ENCODE measurements at places on chromosomes 2 and 18.

- DNase-seq, result no peak
Observed at GRCh38 chr2:80102026-80102425, 202.5 kb downstream of the LRRTM1 start.

DNA sequence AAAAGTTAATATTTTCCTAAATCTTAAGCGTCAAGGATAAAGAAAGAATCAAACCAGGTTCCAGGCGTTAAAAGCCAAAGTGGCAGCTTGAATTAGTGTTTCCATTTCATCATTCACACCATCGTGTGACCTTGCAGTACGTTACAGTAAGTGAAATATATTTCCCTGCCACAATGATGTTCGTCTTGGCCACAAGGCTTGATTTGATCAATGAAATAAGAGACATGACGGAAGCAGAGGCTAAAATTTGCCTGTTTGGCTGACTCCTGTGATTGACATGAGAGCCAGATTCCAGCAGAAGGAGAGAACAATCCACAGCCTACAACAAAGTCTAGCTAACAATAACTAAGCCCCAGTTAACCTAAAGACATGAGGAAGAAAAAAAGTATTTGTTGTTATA lies 62.0 kb downstream of the ASXL2 start:
- no peak for DNase-seq

GRCh38 chr2:200856806-200857205 lies 7.7 kb downstream of the CLK1 start:
- no peak for DNase-seq

- DNase-seq, result no peak
Observed at GRCh38 chr2:80527119-80527518, 222.6 kb upstream of the LRRTM1 start.

DNA sequence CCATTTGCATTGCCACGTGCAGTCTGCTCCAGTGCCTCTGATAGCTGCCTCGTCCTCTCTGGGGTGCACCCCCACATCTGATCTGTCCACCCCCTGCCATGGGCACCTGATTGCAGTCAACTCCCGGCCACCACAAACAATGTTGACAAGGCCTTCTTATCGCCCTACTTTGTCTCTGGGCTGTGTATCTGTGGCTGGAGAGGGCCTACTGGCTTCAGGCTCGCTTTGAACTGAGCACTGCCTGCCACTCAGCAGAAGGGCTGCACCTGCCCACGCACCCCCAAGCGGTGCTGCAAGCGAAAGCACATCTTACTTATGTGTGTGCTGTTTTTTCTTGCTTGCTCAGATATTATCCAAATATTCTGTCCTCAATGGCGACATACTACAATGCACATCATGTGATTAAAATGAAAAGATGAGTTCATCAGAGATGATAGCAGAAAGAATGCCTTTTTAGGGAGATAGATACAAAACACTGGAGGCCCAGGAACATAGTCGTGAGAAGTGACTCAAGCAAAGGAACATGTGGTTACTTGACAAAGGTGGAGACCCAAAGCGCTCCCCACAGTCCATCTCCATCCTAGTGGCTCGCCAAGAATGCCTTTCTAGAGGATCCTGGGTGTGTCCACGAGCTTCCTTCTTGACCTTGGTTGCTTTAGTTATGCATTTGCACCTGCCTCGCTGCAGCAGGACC lies 28.8 kb downstream of the FBLN7 start:
- no peak for DNase-seq

DNA sequence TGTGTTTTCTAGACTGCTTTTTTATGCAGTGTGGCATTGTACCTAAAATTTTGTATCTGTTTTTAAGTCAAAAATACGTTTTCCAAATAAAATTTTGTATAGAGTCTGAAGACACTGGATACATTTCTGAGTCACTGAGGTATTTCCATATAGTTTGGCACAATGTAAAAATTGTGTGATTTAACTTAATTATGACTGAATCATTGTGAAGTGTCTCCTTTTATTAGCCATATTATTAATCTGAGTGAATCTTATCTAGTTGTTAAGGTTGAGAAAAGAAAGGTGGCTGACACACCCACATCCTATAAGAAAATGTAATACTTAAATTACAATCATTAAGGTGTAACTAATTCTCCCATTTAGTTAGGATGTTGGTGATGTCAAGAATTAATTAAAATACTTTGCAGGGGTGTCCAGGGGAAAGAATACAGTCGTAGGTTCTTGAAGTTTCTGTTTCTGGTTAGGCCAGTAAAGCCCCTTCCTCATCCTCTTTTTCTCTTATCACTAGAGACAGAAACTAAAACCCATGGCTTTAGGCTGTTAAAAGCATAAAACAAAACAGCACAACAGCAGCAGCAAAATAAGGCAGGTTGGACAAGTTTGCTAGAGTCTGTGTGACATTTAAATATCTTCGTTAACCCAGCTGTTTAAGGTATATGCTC lies 71.6 kb downstream of the UBE2E3 start:
- no peak for DNase-seq

- no peak for DNase-seq
Observed at GRCh38 chr2:25416674-25417073, 74.9 kb upstream of the DNMT3A start.

GRCh38 chr18:28972333-28972907 lies 795.5 kb upstream of the CDH2 start:
- DNase-seq, result no peak

- DNase-seq, result no peak
Observed at GRCh38 chr2:239476029-239476756, 75.4 kb upstream of the HDAC4 start.

GRCh38 chr2:135063210-135063609 lies 11.1 kb downstream of the RAB3GAP1 start:
- DNase-seq, result no peak

GRCh38 chr2:15912203-15912602 lies 28.1 kb upstream of the MYCN start:
- no peak for DNase-seq

DNA sequence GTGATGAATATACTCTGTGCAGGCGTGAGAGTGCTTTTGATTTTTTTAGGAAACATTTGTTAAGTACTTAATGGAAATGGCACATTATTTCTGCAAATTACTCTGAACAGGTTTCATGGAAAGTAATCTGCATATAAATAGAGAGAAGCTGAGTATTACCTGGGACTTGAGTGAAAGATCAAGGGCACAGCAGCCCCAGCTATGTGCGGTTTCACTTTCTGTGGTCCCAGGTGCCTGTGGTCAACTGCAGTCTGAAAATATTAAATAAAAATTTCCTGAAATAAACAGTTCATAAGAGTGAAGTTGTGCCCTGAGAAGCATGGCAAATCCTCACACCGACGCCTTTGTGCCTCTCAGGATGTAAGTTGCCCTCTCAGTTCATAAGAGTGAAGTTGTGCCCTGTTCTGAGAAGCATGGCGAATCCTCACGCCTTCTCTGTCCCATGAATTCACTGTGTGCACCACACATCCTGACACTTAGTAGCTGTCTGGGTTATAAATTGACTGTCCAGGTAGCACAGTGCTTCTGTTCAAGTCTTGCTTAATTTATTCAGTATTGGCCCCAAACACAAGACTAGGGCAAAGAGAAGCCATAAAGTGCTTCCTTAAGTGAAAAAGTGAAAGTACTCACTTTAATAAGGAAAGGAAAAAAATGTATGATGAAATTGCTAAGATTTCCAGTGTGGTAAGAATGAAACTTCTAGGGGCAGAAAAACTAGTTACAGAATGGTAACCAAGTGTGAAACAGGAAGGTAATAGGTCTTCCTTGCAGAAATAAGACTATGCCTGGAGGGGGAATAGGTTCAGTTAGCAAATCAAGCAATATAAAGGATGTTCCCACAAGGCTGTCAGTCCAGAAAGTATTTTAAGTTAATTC lies 4.3 kb upstream of the SNTG2 start:
- no peak for DNase-seq

DNA sequence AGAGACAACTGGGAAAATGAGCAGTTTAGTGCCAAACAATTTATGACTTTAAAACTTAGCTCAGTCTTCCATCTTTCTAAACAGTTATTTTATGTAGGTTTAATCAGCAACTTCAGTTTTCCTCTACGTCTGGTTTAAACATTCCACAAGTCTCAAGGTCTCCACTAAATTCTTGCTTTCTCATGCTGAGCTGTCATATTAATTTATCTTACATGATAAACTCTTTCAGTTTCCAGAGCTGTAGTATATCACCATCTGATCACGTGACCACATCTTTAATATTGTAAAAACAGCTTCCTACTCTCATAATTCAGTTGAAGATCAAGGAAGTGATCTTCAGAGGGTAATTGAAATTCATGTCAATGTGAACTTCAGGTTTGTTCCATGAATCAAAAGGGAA lies 158.6 kb downstream of the ZNF804A start:
- no peak for DNase-seq

DNA sequence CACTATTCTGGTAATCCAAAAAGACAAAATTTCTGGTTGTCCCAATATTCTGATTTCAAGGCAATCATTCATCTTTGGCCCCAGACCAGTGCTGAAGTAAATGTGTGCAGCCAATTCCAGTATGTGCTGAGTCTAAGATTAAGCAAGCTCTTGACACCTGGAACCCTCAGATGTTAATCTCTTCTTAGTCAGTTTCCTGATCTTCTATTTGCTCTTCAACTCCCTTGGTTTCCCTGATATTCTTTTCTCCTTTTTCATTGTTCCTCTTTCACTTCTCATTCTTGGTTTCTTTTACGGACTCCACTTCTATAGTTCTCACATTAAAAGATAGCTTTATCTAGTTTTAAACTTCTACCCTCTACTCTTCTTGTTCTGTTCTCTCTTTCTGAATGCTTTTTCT lies 445.7 kb upstream of the FANCL start:
- no peak for DNase-seq

GRCh38 chr2:122755281-122755780 lies 999.9 kb downstream of the TSN start:
- DNase-seq, result no peak

DNA sequence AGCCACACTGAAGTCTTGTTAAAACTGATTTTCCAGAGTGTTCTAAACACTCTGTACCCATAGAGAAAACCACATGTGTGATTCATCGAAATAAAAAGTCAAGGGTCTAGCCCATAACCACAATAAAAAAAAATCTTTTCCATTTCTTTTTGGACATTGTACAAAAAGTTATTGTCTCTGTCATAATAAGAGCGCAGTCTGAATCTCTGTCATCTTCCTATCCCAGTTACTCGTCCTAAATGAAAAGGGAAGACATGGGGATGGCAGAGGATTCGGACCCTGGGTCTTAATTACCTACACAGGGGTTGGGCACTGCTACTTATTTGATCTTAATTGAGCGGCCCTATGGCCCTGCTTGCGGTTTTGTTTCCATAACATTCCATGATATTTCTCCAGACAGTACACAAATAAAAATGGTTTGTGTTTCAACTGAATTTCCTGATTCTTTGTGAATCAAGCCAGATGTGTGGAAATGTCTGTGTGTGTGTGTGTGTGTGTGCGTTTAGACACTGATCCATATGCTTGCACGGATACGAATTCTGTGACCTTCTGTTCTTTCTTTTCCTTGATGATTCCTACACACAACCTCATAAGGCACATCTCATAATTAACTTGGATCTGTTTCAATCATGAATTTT lies 133.4 kb upstream of the SPATS2L start:
- DNase-seq, result no peak

DNA sequence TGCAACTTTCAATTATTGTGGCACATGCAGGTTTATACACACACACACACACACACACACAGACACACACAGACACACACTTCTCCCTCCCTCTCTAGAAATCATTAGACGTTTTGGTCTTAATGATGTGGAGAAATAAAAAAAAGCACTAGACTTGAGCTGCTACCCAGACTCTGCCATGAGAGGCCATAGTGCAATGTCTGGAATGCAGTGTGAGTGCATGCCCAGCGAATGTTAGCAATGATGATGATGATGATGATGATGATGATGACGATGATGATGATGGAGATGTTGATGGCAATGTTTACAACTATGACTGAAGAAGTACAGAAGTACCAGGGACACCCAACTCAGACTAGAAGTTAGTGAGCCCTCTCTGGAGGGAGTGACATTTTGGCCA lies 23.8 kb upstream of the KLHL29 start:
- no peak for DNase-seq

DNA sequence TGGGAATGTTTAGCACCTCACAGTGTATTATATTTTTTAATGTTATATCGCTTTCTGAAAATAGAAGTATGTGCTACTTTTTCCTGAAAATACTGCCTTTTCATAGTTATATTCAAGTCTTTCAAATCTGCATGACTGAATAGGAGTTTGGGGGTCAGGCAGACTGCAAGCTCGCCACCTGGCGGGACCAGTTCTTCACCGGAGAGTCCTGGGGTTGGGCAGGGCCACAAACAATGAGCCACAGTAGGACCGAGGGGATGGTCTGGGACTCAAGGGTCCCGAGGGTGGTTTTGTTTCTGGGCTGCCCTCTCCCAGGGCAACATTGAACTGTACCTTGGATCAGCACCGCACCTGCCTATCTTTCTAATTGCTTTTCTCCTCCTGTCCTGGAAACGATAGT lies 70.6 kb downstream of the VWA3B start:
- no peak for DNase-seq

GRCh38 chr2:112996635-112997034 lies 8.6 kb upstream of the IL36A start:
- DNase-seq, result peak; percentile 26

DNA sequence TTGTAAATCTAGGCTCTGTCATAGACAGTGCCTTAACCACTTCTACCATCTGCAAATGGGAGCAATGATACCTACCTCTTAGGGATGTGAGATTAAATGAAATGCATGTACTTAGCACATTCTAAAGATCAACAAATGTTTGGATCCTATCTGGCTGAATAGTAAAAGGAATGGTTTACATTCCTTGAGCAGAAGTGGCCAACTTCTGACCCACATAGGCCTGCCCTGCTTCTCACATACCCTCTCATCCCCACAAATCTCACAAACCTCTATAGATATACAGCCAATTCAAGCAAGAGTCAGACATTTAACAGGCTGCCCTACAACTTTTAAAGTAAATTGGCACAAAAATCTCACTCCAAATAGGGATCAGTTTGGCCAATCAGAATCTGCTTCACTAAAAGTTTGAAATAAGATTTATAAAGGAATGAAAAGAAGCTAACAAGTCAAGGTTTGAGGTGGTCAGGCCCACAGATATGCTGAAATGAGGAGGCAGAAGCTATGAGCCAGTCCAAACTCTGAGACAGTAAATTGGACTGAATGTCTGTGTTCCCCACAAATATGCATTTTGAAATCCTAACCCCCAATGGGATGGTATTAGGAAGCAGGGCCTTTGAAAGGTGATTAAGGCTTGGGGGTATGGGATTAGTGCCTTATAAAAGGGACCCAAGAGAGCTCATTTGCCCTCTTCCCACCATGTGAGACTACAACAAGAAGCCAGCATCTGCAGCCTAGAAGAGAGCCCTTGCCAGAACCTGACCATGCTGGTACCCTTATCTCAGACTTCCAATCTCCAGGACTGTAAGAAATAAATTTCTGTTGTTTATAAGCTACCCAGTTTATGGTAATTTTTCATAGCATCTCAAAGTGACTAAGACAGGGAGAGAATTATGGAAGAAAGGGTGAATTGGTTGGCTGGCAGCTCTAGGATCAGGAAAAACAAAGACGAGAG lies 227.8 kb upstream of the RBMS1 start:
- DNase-seq, result no peak
